ENCODE measurements at places on chromosomes 16 and 17. TPM values are rescaled to one million over a fixed set of nuclear protein-coding genes. Genes with fewer than 3 reads are reported as not detected.

DNA sequence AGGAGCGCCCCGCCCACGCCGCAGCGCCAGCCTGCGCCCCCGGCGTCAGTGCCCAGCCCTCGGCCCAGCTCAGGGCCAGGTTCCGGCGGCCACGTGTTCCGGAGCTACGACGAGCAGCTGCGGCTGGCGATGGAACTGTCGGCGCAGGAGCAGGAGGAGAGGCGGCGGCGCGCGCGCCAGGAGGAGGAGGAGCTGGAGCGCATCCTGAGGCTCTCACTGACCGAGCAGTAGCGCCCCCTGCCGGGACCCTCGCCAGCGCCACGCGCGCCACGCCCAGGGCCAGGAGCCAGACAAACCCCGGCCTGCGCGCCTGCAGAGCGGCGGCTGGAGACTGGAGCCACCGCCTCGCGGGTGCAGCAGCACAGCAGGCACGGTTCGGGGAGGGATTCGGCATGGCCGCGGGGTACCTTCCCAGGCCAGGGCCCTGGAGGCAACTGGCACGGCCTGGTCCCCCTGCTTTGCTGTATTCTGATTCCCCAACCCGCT lies 9.3 kb downstream of the CORO6 start:
- peak; percentile 93 for DNase-seq
- H3K4me1 ChIP-seq = peaks cover 57% of the 10 kb centered on the region
- H3K27ac ChIP-seq = peak overlapping the region; percentile 21
- H3K36me3 ChIP-seq = peaks cover 7% of the 10 kb centered on the region

WFIKKN2 gene
- not detected for total RNA-seq

TNFRSF13B gene
- not detected for total RNA-seq

DNA sequence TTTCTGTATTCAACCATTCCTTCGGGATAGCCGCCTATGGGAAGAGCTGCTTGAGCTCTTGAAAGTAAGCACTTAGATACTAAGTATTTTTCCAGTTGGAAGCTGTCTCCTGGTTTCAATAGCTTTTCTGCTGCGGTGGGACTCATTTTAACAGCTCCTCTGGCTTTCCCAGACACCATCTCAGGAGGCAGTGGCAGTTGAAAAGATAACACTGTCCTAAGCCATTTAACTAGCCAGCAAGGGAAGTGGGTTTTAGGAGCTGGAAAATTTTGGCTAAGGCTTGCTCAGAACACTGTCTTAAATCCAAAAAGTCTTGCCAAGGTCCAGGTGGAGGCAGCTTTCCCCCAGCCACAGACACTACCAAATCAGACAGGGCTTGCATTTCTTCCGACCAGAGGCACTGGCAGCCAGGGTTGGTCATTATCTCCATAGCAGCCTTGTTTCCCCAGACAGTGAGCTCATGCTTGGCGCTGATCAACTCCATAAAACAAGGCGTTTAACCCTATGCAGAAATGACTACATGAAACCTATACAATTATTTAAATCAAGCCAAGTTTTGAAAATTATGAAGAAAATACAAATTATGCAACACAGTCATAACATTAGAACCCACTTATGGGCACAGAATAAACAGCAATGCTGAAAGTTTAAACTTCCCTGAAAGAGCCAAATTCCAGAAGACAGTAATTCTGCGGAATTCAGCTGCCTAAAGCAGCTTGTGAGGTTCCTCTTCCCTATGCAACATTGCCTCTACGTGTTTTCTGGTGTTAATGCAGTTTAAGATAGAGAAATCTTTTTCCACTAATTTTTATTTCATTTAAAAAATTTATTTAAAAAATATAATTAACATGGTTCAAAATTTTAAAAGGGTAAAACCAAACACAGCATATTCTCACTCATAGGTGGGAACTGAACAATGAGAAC lies 25.0 kb downstream of the GABARAPL2 start:
- no peaks in the 10 kb centered on the region for H3K4me1 ChIP-seq
- peak; percentile 92 for DNase-seq
- H3K27ac ChIP-seq = peak overlapping the region; percentile 53

CD300E gene
- total RNA-seq = 0.29 TPM

DNA sequence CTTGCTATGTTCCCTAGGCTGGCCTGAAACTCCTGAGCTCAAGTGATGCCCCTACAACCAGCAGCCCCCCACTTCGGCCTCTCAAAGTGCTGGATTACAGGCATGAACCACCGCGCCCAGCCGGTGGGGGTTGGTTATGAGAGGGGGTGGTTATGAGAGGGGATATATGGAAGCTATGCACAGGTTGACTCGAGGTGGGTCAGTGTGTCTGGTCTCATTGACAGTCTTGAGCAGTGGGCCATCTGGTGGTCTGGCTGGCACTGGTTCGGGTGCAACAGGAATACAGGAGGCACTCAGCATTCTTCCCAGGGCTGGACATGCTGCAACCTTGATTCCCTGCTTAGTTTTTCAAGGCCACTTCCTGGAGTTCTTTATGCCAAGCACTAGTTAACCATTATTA lies 5.6 kb upstream of the STX1B start:
- peaks cover 51% of the 10 kb centered on the region for H3K27me3 ChIP-seq
- no peaks in the 10 kb centered on the region for H3K4me1 ChIP-seq
- DNase-seq = no peak
- H3K36me3 ChIP-seq = no peaks in the 10 kb centered on the region
- H3K27ac ChIP-seq = no peak overlapping the region
- H3K4me3 ChIP-seq = no peak overlapping the region

GRCh38 chr17:49589577-49589927 lies 13.9 kb downstream of the NXPH3 start:
- H3K4me3 ChIP-seq = no peak overlapping the region
- DNase-seq = no peak
- H3K27me3 ChIP-seq = no peaks in the 10 kb centered on the region
- H3K36me3 ChIP-seq = peaks cover 25% of the 10 kb centered on the region

DNA sequence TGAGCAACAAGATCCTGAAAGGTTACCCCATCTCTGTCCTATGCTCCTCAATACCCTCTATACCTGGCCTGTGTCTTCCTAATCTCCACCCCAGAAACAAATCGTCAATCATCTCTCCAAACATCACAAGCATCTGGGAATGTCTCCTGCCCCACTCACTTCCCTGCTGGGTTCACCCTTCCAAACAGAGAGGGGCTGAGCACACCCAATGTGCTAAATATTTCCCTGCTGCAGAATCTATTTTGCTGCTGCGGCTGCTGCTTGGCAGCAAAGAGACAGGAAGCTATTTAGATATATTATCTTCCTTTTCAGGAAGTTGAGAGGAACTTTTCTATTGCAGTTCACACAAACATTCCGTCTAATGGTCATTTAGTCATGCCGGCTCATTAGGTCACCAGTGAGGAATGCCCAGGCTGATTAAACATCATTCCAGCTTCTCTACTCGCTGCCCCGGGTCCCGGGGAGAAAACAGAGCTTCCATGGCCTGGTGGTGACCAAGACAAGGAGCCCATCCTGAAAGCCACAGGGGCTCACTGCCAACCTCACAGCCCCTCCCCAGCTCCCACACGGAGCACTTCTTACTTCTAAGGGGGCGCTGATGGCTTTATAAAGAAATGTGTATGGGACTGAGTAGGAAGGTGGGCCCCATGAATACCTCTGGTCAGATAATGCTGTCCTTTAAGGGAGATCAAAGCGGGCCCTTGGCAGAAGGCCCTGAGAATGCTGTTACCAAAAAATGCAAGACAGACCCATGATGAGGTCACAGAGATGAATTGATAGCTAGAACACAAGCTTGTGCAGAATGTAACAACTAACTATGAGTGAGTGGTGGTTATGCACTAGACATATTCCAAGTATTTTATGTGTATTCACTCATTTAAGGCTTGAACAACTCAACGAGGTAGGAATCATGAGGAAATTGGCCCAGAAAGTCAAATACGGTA lies 218.3 kb downstream of the SOX9 start:
- no peaks in the 10 kb centered on the region for H3K27me3 ChIP-seq
- H3K4me1 ChIP-seq = peaks cover 14% of the 10 kb centered on the region
- no peak overlapping the region for H3K4me3 ChIP-seq
- no peaks in the 10 kb centered on the region for H3K36me3 ChIP-seq
- DNase-seq = no peak

TEKT1 gene
- total RNA-seq = not detected

GRCh38 chr16:12618515-12618914 lies 185.2 kb downstream of the CPPED1 start:
- no peaks in the 10 kb centered on the region for H3K27me3 ChIP-seq
- no peak for DNase-seq
- no peaks in the 10 kb centered on the region for H3K4me1 ChIP-seq
- H3K36me3 ChIP-seq = no peaks in the 10 kb centered on the region
- no peak overlapping the region for H3K4me3 ChIP-seq
- no peak overlapping the region for H3K27ac ChIP-seq

DNA sequence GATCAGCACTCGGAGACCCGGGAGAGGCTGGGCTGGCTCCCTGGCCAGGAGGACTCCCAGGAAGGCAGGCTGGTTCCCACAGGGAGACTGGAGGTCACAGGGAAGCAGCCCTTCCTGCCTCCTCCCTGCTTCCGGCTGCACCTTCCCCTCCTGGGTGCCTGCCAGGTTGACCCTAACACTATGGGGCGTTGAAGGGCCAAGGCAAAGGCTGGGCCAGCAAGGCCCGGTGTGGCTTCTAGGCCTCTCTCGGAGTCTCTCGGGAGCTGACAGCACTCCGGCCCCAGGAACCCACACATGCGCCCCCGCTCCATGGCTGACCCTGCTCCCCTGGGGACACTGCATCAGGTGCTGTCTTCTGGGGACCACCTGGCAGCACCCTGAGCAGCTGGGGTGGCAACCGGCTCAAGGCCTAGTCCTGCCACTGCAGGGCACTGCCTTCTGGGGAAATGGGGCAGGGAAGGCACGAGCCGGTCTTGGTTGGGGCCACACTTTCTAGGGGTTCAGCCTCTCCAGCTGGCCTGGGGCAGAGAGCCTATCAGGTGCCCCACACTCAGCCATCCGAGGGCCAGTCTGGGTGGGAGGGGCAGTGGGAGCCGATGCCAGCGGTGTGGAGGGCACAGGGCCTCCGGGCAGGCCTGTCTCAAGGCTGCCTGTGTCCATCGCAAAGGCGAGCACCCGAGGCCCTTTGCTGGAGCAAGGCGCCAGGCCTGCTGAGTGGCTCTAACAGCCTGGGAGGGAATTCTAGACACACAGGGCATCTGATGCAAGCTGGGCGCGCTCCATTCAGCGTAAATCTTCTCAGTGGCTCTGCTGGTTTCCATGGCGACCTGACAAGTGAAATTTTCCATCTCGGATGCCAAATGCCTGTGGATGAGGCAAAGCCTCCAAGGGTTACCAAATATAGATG lies 5.6 kb upstream of the MTSS2 start:
- no peak overlapping the region for H3K4me3 ChIP-seq
- no peaks in the 10 kb centered on the region for H3K36me3 ChIP-seq
- DNase-seq = peak; percentile 52
- no peaks in the 10 kb centered on the region for H3K27me3 ChIP-seq
- H3K27ac ChIP-seq = peak overlapping the region; percentile 92

DNA sequence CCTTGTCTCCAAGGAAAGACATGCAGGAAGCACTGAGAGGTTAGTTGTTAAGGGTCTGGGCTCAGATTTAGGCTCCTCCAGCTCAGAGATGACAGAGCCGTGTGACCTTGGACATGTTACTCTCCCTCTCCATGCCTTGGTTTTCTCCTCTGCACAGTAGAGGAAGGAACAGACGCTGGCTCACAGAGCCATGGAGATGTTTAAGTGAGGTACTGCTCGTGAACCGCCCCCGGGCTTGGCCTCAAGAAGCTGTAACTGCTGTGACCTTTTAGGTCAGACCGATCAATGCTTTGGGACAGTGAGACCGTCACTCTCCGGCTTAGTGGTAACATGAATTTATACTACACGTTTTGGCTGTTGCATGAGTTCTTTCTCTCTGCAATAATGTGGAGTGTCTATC lies 197.4 kb downstream of the C16orf95 start:
- H3K4me3 ChIP-seq = no peak overlapping the region
- no peaks in the 10 kb centered on the region for H3K4me1 ChIP-seq
- no peak overlapping the region for H3K27ac ChIP-seq
- no peaks in the 10 kb centered on the region for H3K36me3 ChIP-seq
- no peak for DNase-seq

NPIPA5 gene
- total RNA-seq = 20.6 TPM

DNA sequence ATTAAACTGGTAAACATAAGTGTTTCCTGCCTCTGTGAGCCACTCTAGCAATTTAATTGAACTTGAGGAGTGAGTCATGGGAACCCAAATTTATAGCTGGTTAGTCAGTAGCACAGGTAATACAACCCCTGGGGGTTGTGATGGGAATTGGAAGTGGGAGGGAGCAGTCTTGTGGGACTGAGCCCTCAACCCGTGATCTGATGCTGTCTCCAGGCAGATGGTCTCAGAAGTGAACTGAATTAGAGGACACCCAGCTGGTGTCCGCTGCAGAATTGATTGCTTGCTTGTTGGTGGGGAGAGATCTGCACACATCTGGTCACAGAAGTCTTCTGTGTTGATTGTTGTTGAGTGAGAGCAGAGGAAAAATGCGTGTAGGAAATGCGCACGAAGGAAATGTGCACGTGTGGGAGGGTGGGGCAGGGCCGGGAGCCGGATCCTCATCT lies 7.7 kb upstream of the ST6GALNAC2 start:
- H3K27me3 ChIP-seq = no peaks in the 10 kb centered on the region
- H3K36me3 ChIP-seq = no peaks in the 10 kb centered on the region
- DNase-seq = no peak

TP53TG3C gene
- not detected for total RNA-seq

C16orf92 gene
- not detected for total RNA-seq

DNA sequence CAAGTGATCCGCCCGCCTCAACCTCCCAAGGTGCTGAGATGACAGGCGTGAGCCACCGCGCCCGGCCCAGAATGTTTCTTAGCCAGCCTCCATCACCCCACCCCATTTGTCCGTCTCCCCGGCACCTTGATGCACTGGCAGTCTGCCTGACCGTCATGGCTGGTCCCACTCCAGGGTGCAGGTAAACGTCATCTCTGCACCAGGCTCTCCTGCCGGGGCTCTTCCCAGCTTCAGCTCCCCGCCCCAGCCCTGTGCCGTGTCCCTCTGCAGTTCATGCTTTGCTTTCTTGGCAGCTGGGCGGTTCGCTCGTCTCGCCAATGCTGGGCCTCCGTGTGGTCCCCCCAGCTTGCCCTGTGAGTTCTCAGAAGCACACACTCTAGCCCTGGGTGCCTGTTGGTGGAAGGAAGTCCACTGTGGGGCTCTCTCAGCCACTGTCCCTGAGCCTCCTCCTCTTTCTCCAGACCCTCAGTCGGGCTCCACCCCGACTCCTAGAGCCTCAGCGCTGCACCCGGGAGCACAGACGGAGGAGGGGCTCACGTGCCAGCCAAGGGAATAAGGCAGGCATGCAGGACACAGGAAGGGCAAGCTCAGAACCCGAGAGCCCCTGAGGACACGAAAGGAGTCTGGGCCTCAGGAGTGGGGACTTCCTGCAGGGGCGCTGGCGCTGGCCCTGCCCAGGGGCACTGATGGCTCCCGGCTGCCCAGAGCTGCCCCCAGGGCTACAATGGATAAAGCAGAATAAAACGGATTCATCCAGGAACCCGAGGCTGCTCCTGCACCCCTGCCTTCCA lies 12.0 kb downstream of the HS3ST6 start:
- no peaks in the 10 kb centered on the region for H3K27me3 ChIP-seq
- H3K4me1 ChIP-seq = no peaks in the 10 kb centered on the region
- H3K27ac ChIP-seq = no peak overlapping the region
- DNase-seq = no peak
- H3K36me3 ChIP-seq = no peaks in the 10 kb centered on the region

- no peak overlapping the region for H3K4me3 ChIP-seq
- no peak overlapping the region for H3K27ac ChIP-seq
- H3K4me1 ChIP-seq = no peaks in the 10 kb centered on the region
- no peaks in the 10 kb centered on the region for H3K36me3 ChIP-seq
- DNase-seq = no peak
- no peaks in the 10 kb centered on the region for H3K27me3 ChIP-seq
Measured at GRCh38 chr16:72195609-72196008, 23.7 kb upstream of the PMFBP1 start.

GRCh38 chr17:41785859-41786226 lies 668 bp downstream of the JUP start:
- peak overlapping the region; percentile 62 for H3K4me3 ChIP-seq
- no peaks in the 10 kb centered on the region for H3K27me3 ChIP-seq
- H3K4me1 ChIP-seq = peaks cover 65% of the 10 kb centered on the region
- H3K27ac ChIP-seq = peak overlapping the region; percentile 94

All from stomach (tissue), 19 donors.